ENCODE measurements at places on chromosomes 12 and 14.

GRCh38 chr14:81849714-81850113 is 316.1 kb upstream of the SEL1L start:
- no peaks in the 10 kb centered on the region for H3K36me3 ChIP-seq
- H3K4me1 ChIP-seq: no peaks in the 10 kb centered on the region
- no peak for DNase-seq
- H3K27ac ChIP-seq: no peak overlapping the region
- H3K4me3 ChIP-seq: no peak overlapping the region

DNA sequence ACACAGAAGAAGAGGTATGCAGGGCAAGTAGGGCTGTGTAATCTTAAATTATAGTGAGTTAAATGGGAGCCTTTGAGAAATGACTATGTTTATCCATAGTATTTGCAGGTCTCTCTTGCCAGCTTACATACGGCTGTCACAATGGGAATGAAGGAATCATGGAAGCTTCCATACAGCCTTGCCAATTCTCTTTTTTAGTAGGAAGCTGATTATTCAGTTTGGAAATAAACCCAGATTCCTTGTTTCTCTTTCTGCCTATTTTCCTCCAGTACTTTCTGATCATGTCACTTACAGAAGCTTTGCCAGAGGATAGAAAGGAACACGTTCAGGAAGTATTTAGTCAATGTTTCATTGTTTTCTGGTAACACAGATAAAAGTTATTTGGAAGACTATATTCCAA is 217.4 kb upstream of the DIO2 start:
- no peak overlapping the region for H3K27ac ChIP-seq
- H3K4me1 ChIP-seq: no peaks in the 10 kb centered on the region
- H3K4me3 ChIP-seq: no peak overlapping the region
- no peak for DNase-seq
- H3K36me3 ChIP-seq: no peaks in the 10 kb centered on the region

DNA sequence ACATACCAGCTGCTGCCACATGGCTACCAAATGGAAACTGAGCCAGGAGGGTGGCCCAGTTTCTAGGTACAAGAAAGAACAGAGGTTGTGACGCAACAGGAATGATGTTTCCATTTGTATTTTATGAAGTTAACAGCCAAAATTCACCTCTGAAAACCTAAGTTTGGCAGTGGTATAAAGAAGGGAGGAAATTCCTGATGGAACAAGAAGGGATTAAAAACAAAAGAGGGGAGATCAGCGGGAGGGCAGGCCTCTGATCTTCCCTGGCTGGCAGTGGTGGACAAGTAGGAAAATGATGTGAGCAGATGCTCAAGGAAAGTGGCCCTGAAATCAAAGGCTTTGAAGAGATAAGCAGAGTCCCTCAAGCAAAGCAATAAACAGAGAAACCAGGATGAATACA is 47.3 kb upstream of the BCL2L14 start:
- peaks cover 5% of the 10 kb centered on the region for H3K4me1 ChIP-seq
- DNase-seq: no peak
- H3K27ac ChIP-seq: no peak overlapping the region
- H3K27me3 ChIP-seq: no peaks in the 10 kb centered on the region
- no peaks in the 10 kb centered on the region for H3K36me3 ChIP-seq

DNA sequence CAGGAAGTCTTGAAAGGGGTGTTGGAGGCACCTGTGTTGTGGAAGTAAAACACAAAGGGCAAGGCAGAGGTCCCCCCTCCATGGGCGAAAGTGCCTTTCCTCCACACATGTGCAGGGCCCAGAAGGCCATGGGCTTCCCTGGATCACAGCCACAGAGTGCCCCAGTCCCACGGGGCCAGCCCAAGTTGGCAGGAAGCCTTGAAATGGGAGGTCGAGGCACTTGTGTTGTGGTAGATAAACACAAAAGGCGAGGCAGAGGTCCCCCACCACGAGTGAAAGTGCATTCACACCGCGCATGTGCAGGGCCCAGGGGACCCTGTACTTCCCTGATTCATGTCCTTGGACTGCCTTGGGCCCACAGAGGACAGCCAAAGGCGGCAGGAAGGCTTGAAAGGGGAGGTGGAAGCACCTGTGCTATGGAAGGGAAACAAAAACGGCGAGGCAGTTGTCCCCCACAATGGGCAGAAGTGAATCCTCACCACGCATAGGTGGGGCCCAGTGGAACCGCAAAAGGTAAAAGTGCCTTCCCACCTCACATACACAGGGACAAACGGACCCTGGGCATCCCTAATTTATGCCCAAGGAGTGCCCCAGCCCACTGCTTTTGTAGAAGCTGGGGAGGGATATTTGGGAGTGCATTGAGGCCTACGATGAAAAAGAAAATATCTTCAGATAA is 585.4 kb downstream of the ALG10 start:
- DNase-seq: no peak
- H3K36me3 ChIP-seq: no peaks in the 10 kb centered on the region
- H3K4me3 ChIP-seq: no peak overlapping the region
- no peak overlapping the region for H3K27ac ChIP-seq
- H3K4me1 ChIP-seq: no peaks in the 10 kb centered on the region

GRCh38 chr12:94676031-94676641 is 25.8 kb upstream of the TMCC3 start:
- H3K36me3 ChIP-seq: peaks cover 7% of the 10 kb centered on the region
- H3K27ac ChIP-seq: peak overlapping the region; percentile 98

DNA sequence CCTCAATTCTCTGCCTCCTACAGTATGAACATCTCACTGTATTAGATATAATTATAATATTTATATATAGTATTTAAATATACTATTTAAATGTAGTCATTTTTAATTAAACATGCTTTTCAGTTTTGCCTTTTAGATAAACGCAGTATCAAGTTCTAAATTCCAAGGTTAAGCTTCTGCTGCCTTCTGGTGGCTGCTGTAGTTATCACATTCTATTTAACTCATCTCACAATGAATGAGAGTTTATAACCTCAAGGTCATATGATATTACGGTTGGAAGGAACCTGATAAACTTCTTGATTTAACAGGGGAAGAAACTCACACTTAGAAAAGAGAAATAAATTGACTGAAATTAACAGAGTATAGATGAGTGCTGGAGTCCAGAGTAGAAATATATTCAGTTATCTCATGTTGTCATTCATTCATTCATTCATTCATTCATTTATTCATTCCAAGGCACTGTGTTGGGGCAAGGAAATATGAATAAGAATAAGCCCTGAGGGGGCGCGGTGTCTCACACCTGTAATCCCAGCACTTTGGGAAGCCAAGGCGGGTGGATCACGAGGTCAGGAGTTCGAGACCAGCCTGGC is 31.9 kb downstream of the GUCY2C start:
- no peak overlapping the region for H3K4me3 ChIP-seq
- no peaks in the 10 kb centered on the region for H3K4me1 ChIP-seq
- H3K36me3 ChIP-seq: no peaks in the 10 kb centered on the region
- peaks cover 20% of the 10 kb centered on the region for H3K27me3 ChIP-seq
- no peak overlapping the region for H3K27ac ChIP-seq
- DNase-seq: peak; percentile 28

DNA sequence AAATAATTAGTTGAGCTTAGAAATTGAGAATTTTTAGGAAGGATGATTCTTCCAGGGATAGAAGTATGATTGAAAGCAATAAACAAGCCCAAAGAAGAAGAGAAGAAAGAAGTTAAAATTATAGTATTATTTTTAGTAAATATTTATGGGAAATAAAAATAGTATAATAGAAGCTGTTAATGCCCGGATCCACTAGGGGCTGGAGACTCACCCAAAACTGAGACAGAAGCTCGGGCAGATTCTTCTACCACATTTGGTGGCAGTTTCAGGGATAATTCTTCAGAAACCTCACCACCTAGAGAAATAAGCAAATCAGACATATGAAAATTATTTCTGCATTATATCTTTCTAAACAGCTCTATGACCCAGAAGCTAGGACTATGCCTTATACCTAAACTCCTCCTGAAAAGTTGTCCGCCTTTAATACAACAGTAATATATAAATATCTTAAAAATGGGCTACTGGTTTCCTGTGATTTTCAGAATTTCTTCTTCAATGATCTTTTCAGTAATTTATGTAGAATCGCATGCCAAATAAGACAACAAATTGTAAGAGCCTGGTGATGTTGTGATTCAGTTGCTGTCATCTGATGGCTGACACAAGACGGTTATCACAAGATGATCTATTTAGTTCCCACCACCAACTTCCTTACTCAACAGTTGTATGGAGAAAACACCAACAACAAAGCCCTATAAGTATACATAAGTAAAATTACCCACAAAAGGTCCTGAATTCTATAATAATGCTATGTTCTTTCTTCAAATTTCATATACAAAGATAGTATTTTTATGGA is 35.6 kb downstream of the A2M start:
- no peaks in the 10 kb centered on the region for H3K27me3 ChIP-seq
- H3K36me3 ChIP-seq: peaks cover 9% of the 10 kb centered on the region
- H3K4me3 ChIP-seq: no peak overlapping the region
- H3K4me1 ChIP-seq: peaks cover 18% of the 10 kb centered on the region

DNA sequence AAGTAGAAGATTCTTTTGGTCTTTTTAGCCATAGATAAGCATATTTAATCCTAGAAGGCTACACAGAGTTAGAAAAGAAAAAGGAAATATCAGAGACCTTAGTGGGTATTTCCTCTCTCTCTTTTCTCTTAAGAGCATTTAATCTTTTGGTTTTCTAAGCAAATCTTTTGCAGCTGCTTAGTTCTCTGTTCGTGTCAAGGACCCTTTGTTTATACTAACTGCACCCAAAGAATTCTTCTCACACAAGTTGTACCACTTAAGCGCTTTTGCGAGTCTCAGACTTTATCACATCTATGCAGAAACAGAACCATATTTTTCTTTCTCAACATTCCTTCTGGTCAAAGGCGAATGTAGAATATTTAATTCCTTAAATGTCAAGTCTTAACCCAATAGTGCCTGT is 17.9 kb upstream of the NID2 start:
- peaks cover 25% of the 10 kb centered on the region for H3K27me3 ChIP-seq
- no peak overlapping the region for H3K27ac ChIP-seq
- no peaks in the 10 kb centered on the region for H3K36me3 ChIP-seq
- no peak overlapping the region for H3K4me3 ChIP-seq

DNA sequence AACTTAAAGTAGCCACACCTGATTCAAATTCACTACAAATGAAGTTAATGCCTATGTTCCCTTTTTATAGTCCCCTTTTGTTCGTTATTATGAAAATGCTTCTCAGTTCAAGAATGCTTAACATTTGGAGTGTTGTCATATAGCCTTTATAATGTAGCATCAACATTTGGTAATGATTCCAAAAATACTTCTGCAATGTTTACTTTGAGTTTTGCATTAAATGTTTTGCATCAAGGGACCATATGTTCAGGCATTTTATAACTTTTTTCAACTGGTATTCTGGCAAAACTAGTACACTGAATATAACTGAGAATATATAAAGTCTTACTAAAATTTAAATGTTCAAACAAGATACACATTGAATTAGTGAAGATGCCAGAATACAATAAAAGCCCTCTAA is 209.6 kb upstream of the SLC16A7 start:
- H3K27ac ChIP-seq: no peak overlapping the region
- peaks cover 1% of the 10 kb centered on the region for H3K4me1 ChIP-seq
- H3K36me3 ChIP-seq: no peaks in the 10 kb centered on the region
- no peak for DNase-seq
- H3K4me3 ChIP-seq: no peak overlapping the region
- H3K27me3 ChIP-seq: peaks cover 25% of the 10 kb centered on the region

DNA sequence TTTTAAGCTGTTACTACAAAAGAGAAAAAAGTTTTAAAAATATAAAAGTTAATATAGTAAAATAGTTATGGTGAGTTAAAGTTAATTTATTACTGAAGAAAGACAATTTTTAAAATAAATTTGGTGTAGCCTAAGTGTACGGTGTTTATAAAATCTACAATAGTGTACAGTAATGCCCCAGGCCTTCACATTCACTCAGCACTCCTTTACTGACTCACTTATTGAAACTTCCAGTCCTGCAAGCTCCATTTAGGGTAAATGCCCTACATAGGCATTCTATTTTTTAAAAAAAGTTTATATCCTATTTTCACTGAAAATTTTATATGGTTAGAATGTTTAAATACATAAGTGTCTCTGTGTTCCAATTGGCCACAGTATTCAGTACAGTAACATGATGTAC is 769.5 kb upstream of the NOVA1 start:
- no peak overlapping the region for H3K4me3 ChIP-seq
- H3K36me3 ChIP-seq: no peaks in the 10 kb centered on the region
- no peaks in the 10 kb centered on the region for H3K4me1 ChIP-seq
- DNase-seq: no peak

DNA sequence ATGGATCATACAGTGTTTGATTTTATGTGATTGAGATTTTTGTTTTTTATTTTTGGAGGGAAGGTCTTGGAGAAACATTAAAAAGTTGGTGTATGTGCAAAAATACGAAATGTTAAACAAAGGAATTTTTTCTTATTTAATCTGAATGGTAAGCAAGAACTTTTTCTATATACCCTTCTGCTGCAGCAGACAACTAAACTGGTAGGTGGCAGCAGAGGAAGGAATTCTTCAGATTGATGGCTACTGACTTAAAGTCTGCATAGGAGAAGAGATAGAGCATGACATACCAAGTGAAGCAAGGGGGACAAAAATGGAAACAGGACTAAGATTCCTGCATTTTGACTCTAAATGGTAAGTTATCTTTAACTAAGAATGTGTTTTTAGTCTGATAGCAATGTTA is 42.0 kb upstream of the A2ML1 start:
- H3K4me1 ChIP-seq: no peaks in the 10 kb centered on the region
- no peaks in the 10 kb centered on the region for H3K27me3 ChIP-seq
- H3K27ac ChIP-seq: no peak overlapping the region
- no peaks in the 10 kb centered on the region for H3K36me3 ChIP-seq
- DNase-seq: no peak

GRCh38 chr12:131251336-131252101 is 297.8 kb downstream of the ADGRD1 start:
- H3K4me3 ChIP-seq: no peak overlapping the region
- no peaks in the 10 kb centered on the region for H3K4me1 ChIP-seq
- peaks cover 7% of the 10 kb centered on the region for H3K27me3 ChIP-seq
- no peak for DNase-seq
- no peak overlapping the region for H3K27ac ChIP-seq
- no peaks in the 10 kb centered on the region for H3K36me3 ChIP-seq

GRCh38 chr12:131241517-131241916 is 287.8 kb downstream of the ADGRD1 start:
- H3K4me3 ChIP-seq: no peak overlapping the region
- no peak for DNase-seq
- peaks cover 18% of the 10 kb centered on the region for H3K27me3 ChIP-seq
- no peak overlapping the region for H3K27ac ChIP-seq
- H3K4me1 ChIP-seq: peaks cover 3% of the 10 kb centered on the region

GRCh38 chr14:88791629-88792472 is 902 bp downstream of the EML5 start:
- H3K4me3 ChIP-seq: peak overlapping the region; percentile 86
- H3K27me3 ChIP-seq: no peaks in the 10 kb centered on the region
- no peak for DNase-seq
- H3K27ac ChIP-seq: peak overlapping the region; percentile 84

GRCh38 chr12:18160901-18161300 is 70.9 kb upstream of the RERGL start:
- no peak overlapping the region for H3K27ac ChIP-seq
- H3K27me3 ChIP-seq: no peaks in the 10 kb centered on the region
- H3K4me1 ChIP-seq: peaks cover 6% of the 10 kb centered on the region
- H3K36me3 ChIP-seq: no peaks in the 10 kb centered on the region

GRCh38 chr12:3947781-3948180 is 74.6 kb upstream of the PARP11 start:
- H3K27ac ChIP-seq: peak overlapping the region; percentile 77
- no peak for DNase-seq
- H3K27me3 ChIP-seq: peaks cover 8% of the 10 kb centered on the region

GRCh38 chr14:102238131-102238530 is 66.8 kb downstream of the MOK start:
- H3K27ac ChIP-seq: no peak overlapping the region
- no peak overlapping the region for H3K4me3 ChIP-seq
- no peaks in the 10 kb centered on the region for H3K4me1 ChIP-seq
- H3K27me3 ChIP-seq: no peaks in the 10 kb centered on the region
- no peak for DNase-seq
